ENCODE measurements at places on chromosomes 12 and 14.

GRCh38 chr14:77094672-77095284 lies 3.3 kb upstream of the CIPC start:
- peak; percentile 57 for DNase-seq

GRCh38 chr14:60684203-60684602 lies 34.9 kb upstream of the SIX1 start:
- no peak for DNase-seq

GRCh38 chr12:98819821-98820404 lies 174.8 kb downstream of the APAF1 start:
- DNase-seq, result no peak

DNA sequence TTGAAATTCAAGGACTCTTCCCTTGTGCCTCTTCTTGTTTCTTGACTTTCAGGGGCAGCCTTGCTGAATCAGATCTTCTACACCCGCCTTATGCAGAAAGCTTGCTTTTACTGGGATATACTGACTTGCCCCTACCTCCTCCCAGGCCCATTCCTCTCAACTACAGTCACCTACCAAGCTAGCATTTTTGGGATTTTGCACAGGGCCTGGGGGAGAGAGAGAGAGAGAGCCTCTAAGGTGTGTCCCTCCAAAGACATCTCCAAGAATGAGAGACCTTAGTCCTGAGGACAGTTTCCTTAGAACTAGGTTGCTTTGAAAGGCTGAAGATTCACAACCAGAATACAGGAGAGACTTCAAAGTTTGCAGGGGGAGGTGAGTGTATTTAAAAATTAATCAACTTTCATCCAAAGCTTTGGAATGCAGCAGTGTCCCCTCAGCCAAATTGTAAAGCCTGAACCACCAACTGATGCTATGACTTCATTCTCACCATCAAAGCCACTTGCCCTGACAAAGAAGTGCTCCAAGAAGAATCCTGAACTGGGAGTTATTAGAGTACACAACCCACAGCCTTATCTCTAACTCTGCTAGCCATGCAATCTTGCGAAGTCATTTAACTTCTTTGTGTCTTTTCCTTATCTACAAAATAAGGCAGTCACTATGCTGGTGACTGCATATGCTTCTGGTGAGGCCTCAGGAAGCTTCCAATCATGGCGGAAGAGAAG lies 96.1 kb upstream of the EGLN3 start:
- no peak for DNase-seq

DNA sequence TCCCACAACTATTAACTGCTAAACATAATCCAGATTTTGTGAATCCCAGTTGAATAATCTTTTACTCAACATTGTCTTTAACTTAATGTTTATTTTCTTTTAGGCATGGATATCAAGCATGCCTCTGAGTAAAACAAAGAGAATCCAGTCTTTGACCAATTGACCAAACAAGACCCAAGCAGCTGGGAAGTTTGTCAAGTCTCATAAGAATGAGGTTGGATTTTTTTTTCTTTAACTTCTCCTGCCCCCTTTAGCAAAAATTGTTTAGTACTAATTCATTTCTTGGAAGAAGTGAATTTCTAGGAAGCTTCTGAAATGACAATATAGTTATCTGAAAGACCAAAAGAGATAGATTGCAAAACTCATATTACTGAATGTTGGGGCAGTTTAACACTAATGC lies 89.9 kb downstream of the OTOGL start:
- DNase-seq, result no peak

DNA sequence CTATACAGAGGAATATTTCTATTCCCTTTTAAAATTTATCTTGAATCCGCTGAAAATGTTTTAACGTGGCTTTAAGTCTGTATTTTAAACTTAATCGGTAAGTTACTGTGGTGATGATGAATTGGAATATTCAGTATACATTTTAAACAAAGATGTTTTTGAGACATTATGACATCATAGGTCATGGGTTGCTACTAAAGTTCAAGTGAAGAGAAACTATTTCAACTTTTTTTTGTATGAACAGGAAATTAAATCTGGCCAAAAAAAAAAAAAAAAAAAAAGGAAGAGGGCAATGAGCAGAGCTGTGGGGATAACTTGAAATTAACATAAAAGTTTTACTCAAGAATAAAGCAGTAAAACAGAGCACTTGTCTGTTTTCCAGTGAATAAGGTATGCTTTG lies 109.0 kb downstream of the PLEKHA5 start:
- DNase-seq, result no peak

DNA sequence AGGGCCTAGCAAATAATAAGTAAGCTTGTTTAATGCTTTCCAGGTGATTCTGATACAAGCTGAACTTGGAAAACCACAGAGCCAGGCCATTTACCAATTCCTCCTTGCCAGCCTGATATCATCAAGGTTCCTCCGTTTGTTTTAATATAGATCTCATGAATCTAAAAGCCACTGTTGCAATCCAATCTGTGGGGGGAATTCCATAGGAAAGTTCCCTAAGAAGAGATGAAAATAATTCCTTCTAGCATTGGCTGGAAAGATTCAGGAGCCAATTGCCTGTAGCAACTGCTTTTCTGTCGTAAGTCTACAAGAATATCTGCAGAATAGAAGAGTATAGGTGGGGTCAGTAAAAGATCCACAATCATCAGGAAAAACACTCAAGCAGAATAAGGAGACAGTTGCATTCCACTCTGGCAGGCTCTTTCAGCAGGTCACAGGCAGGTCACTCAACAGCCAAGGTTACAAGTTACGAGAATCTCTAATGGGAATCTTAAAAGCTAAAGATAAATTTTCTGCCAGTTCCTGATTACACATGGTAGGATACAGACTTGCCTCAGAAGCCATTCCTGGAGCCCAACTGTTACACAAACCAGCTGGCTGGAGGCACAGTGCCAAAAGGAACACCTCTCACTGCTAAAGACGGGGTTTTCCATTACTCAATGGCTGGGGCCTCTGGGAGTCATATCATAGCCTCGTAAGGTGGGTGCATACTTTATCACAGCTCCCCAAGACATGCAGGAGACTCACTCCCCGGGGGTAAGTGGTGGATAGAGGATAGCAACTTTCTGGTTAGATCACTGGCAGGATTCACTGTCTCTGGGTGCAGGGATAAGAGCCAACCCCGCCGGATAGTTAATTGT lies 43.6 kb downstream of the FGD6 start:
- DNase-seq, result no peak

GRCh38 chr14:101109347-101109638 lies 205.8 kb upstream of the RTL1 start:
- DNase-seq, result no peak

DNA sequence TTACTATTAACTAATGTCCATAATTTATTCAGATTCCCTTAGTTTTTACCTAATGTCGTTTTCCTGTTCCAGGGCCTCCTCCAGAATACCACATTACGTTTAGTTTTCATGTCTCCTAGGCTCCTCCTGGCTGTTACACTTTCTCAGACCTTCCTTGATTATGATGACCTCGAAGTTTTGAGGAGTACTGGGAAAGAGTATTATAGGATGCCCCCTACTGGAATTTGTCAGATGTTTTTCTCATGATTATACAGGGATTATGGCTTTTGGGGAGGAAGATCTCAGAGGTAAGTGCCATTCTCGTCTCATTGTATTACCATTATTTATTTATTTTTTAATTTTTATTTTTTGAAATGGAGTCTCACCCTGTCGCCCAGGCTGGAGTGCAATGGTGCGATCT lies 17.7 kb upstream of the C1S start:
- no peak for DNase-seq

DNA sequence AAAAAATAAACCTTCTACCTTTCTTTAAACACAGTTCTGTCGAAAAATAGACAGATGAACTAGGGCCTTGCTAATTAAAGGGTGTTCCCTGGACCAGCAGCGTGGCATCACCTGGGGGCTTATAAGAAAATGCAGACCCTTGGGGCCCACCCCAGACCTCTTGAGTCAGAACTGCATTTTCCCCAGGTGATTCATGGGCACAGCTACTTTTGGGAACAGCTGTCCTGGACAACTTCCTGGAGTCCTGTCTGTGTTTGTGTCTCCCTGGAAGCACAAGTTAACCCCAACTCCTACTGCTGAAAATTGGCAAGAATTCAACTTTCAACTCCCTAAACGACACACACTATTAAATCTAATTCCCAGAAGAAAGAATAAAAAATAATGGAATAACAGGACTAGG lies 17.8 kb downstream of the FBLN5 start:
- no peak for DNase-seq

GRCh38 chr12:107326237-107326636 lies 232.9 kb upstream of the CRY1 start:
- no peak for DNase-seq

DNA sequence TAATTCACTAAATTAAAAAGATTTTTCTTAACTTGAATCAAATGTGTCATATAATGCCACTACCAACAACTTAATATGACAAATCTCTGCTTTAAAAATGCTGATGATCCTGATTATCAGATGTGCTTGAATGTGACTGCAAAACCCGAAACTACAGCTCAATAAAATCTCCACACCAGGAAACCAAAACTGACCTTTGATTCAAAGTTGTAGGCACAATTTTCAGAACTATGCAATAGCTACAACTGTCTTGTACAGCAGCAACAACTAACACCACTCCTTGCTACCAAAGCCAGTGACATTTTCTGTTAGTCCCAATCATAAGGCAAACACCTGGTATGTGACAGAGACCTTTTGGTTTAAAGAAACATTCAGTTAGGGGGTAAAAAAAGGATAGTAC lies 147.3 kb downstream of the CEP83 start:
- DNase-seq, result no peak

DNA sequence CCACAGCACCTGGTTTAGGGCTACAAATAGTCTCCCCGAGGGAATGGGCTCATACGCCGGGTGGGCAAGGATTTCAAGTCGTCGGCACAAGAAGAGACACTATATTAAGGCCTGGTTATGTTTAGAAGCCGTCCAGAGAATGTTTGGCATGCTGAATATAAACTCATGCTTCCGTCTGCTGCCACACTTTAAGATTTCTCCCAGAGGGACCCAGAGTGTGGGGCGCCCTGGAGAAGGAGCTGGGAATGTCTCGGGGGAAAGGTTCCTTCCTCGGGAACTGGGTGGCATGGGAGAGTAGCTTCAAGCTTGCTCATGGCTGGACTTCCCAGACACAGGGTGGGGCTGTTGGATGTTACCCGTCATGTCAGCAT lies 295.7 kb downstream of the CACNA1C start:
- DNase-seq, result no peak

- DNase-seq, result no peak
These were observed 85.1 kb downstream of the DRAM1 start for GRCh38 chr12:101962486-101962885.

GRCh38 chr12:109236257-109236656 lies 72.8 kb downstream of the FOXN4 start:
- no peak for DNase-seq

DNA sequence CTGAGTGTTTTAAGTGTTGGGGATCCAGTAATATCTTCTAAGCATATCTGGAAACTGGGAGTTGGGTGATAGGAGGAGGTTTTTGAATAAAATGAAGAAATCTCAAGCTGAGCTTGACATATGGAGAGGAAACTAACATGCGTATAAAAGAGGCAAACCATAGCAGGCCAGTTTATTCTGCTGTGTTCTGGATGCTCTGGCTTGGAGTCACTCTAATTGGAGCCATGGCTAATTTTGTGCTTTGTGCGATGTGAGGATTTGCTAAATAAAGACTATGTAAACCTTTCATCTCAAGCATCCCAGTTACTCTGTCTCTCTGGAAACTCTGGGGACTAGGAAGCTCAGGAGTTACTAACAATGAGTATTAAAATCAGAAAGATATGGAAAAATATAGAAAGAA lies 66.5 kb downstream of the ATF7IP start:
- DNase-seq, result no peak

GRCh38 chr12:13197032-13197431 lies 506 bp downstream of the EMP1 start:
- DNase-seq, result no peak

GRCh38 chr12:121668750-121669520 lies 519 bp downstream of the MORN3 start:
- DNase-seq, result no peak

- DNase-seq, result no peak
These were observed 88.3 kb upstream of the PTHLH start for GRCh38 chr12:28060871-28061270.

DNA sequence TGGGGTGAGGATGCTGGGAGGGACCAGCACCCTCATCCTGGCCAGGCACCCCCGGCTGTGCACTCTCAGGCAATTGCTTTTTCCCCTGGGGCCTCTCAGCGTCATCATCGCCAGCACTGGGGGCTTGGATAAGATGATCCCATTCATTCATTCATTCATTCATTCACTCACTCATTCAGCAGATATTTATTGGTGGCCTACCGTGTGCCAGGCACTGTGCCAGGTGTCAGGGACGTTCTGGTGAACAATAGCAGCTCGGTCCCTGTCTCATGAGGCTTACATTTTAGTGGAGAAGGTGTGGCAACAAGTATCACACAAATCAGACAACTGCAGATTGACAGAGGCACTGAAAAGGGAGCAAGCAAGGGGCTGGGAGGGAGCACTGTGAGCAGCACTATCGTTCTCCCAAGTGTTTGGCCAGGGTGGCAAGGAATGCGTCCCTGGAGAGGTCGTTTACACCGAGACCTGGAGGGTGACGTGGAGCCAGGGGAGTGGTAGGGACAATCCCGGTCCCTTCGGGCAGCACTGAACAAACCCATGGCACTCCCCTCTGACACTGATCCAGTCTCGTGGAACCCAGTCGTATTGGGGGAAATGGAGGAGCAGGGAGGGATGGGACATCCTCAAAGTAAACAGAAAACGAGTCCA lies 124.1 kb downstream of the PAPOLA start:
- DNase-seq, result no peak

- no peak for DNase-seq
These were observed 208.3 kb downstream of the EXOC5 start for GRCh38 chr14:57060276-57060955.

GRCh38 chr12:24360907-24361306 lies 411.4 kb upstream of the SOX5 start:
- DNase-seq, result no peak

- no peak for DNase-seq
These were observed 91.7 kb downstream of the MYRFL start for GRCh38 chr12:69916544-69917235.

DNA sequence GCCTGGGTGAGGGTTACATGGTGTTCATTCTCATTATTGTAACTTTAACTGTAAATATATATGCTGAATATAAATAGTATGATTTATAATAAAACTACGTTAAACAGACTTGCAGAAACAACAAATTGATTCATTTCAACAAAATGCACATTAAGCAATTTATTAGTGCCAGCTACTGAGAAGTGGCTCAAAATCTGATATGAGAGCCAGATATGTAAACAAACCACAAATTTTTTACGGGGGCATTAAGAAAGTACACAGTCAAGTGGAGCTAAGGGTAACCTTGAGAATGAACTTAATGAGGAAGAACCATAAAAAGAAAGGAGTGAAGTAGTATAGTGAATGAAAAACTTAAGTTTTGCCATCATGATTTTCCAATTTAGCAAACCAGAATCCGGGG lies 40.3 kb downstream of the CEP128 start:
- DNase-seq, result no peak

DNA sequence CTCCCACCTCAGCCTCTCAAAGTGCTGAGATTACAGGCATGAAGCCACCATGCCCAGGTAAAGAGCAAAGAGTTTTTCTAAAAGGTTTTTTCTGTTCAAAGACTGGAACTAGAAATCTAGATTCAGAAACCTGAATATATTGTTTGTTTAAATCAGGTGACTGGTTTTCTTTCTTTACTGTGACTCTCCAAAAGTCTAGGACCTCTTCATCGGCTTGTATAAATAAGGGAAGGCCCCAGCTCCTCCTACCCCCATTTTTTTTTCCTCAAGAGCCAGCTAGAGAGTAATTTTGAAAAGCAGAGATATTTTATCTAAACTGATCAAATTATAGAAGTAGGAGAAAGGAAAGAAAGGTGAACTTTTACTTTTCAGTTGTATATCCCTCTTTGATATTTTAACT lies 48.0 kb downstream of the TMEM116 start:
- DNase-seq, result no peak

Measured in effector memory CD4-positive, alpha-beta T cell (primary cell).